OCI-M1 (cell line): ENCODE measurements at places on chromosomes 3 and 15.

DNA sequence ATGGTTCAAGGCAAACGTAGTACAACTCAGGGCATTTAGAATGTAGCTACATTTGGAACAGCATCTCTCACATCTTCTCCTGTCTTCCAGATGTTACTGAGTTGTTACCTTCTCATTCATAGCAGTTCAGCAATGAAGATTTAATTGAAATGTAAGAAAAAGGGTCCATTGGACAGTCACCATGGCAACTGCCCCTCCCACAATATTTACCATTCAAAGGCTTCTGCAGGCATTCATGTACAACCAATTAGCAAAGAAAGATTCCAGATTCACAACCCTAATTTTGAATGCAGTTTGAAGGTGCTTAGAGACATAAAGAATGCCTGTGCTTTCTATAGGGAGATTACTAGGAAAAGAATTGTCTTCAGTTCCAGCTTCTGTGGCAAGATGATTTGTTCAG is 22.2 kb downstream of the SCN11A start:
- DNase-seq: no peak

- DNase-seq: no peak
Measured at GRCh38 chr3:53384465-53385423, 37.4 kb upstream of the DCP1A start.

- no peak for DNase-seq
Measured at GRCh38 chr15:57149196-57149595, 227.1 kb upstream of the CGNL1 start.

DNA sequence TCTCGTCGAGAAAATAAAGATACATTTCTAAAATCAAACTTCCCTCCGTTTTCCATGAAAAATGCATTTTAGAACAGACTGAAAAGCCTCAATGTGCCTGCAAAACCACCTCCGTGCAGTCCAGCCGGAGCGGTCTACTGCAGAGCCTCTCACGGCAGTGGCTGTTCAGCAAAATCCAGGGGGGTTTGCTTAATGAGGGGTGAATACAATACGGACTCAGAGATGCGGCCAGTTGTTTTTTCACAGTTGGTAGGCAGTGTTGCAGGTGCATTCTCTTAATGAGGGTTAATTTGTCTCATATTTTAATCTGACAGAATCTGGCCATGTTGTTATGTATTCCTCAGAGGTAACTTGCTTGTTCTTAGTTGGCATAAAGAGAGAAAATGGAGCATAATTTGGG is 223.0 kb downstream of the EBLN2 start:
- no peak for DNase-seq

- DNase-seq: no peak
Measured at GRCh38 chr3:143081365-143081764, 38.2 kb upstream of the CHST2 start.

DNA sequence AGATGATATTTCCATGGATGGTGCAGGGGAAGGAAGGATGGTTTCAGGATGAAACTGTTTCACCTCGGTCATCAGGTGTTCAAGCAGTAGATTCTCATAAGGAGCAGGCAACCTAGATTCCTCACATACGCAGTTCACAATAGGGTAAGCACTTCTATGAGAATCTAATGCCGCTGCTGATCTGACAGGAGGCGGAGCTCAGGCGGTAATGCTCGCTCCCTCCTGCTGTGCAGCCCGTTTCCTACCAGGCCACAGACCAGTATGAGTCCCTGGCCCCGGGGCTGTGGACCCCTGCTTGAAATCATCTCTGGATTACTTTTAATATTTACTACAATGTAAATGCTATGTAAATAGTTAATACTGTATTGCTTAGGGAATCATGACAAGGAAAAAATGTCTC is 241.8 kb downstream of the ROBO2 start:
- DNase-seq: no peak

DNA sequence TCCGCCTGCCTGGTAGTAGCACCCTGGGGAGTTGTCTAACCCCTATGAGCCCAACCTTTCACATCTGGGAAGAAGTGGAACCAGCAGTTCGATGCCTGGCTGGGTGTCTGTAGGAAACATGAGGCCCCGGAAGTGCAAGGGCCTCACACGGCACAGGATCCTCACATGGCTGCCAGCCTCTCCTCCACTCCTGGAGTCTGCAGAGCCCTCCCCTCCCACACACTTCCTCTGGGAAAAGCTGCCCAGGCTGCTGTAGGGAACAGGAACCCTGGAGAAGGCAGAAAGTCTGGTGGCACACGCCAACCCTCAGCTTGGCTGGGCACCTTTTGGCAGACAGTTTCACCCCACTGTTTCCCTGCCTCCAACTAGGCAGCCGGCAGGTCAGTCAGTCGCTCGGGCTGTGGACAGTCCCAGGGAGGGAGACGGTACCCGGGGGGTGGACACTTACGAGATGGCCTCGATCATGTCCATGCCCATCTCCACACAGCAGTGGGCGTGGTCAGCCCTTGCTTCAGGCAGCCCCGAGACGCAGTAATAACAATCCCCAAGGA is 118.4 kb downstream of the ADCY5 start:
- DNase-seq: no peak

DNA sequence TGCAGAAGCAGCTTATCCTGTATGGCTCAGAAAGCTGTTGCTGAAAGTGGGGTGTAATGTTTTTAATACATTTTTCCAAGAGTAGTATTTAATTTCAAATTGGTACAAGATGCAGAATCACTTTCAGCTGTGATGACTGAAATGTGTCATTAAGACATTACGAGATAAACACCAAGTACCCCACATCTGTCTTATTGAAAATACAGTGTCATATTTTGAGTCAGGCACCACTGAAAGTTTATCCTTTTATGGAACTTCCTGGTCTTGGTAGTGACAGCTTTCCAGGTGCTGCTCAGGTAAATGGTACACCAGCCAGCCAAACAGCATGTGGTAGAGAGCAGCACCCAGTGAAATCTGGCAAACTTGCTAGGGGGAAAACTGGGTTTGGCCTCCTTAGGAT is 16.9 kb downstream of the ASTE1 start:
- no peak for DNase-seq

DNA sequence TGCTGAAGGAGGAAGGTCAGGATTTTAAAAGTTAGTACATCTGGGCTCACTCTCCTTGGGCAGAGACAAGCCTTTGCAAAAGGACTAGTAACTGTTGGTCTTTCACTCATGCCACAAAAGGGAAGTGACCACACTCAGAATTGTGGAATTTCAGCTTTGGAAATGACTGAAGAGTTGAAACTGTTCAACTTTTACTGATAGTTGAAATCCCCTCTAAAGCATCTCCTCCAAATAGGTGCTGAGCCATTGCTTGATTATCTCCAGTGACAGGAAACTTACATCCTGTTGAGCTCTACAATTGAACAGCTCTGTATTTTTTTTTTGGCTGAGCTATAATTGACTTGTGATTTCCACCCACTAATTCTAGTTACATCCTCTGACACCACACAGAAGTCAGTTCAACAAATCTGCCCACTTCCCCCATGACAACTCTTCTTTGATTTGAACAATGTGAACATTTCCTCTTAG is 254.8 kb upstream of the TPRG1 start:
- DNase-seq: no peak

DNA sequence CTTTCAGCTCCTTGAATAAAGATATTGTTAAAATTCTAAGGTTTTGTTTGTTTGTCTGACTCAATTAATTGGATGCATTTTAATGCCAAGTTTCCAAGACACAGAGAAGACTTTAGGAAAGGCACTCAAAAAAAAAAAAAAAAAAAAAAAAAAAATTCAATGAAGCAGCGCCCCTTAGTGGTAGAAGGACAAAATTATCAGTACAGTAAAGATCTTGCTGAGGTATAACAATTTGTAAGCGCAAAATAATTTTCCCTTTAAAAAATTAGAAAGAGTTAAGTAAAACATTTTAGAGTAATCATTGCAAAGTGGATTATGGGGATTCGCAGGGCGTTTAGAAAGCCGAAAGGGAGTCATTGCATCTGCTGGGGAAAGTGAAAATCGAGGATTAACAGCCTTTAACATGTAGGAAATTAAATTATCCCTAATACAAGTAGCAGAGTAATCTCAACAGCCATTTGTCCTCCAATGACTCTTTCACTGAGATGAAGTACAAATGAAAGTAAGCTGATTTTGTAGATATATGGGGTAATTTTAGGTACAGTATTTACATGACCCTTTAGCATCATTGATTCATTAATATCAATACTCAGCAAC is 5.8 kb upstream of the DIS3L start:
- peak; percentile 39 for DNase-seq

- DNase-seq: no peak
Measured at GRCh38 chr3:188001093-188001492, 152.9 kb upstream of the LPP start.

GRCh38 chr15:90871139-90871715 is 2.8 kb downstream of the FURIN start:
- DNase-seq: peak; percentile 62

- DNase-seq: peak; percentile 79
Measured at GRCh38 chr3:28286595-28286994, 45.2 kb downstream of the CMC1 start.
